Dorsolateral prefrontal cortex (tissue), 122 donors: ENCODE measurements at places on chromosomes 1 and 21.

DNA sequence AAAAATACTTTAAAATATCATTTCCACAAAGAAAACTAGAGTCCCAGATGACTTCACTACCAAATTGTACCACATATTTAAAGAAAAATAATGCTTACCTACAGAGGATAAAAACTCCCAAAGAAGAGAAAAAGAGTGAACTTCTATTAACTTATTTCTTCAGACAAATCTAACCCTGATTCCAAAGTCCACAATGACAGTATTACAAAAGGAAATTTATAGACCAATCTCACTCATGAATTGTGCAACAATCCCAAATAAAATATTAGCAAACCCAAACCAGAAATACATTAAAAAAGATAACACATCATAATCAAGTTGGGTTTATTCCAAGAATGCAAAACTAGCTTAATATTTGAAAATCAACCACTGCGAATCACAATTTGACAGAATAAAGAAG lies 161.4 kb upstream of the GALNT2 start:
- no peak for DNase-seq

- no peak for DNase-seq
These were observed 940 bp upstream of the USF1 start for GRCh38 chr1:161046605-161047228.

DNA sequence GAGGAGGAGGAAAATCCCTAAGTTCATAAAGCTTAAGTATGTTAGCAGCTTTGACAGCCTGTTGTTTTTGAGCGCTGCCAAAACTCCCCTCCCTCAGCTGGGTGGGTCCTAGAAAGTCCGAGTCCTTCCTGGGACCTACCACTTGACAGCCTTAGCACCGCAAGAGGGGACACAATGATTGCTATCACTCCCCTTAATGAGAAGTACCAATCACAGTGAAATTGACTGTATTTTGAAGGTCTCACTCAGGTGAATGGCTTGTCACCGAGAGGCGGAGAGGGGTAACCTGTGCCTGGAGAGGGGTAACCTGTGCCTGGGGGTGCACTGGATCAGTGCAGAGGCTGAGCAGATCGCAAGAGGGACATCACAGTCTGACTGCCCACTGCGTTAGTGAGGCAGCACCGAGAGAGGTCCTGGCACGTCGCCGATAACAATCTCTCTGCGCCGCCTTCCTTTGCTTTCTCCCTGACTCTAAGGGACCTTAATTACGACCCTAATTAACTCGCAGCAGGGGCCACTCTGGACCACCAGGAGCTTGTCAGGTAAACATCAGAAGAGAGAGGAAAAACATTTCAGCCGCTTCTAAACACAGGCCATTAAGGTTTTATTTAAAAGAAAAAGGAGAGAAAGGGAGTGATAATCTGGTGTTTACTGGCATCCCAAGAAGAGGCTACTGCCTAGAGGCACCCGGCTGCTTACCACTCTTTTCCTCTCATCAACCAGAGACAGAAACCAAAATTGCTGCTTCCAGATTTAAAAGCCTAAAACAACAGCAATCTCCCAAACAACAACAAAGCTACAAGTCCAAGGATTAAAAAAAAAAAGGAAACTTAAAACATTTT lies 25.7 kb upstream of the KCNK1 start:
- no peak for DNase-seq

GRCh38 chr1:205962821-205963221 lies 19.6 kb upstream of the SLC26A9 start:
- DNase-seq, result no peak

DNA sequence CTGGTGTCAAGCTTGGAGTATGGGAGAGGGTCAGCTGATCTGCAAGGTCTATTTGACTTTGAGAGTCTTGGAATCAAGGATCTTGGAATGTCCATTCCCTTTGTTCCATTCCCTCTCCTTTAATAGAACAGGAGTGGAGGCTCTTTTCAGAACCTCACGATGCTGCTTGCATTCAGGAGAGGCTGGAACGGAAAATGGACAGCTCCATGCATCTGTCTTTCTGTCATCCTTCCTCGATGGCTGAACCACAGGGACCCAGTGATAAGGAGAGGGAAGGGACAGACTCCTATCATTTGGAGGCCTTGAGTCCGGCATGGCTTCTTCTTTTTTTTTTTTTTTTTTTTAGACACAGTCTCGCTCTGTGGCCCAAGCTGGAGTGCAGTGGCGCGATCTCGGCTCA lies 14.9 kb upstream of the LIN28A start:
- DNase-seq, result no peak

- no peak for DNase-seq
These were observed 44.7 kb upstream of the ZNF644 start for GRCh38 chr1:91066538-91066937.

GRCh38 chr1:160062230-160062532 lies 7.8 kb downstream of the KCNJ10 start:
- DNase-seq, result peak; percentile 93

- DNase-seq, result no peak
These were observed 137.7 kb downstream of the PLA2G4A start for GRCh38 chr1:186966456-186966855.

- DNase-seq, result no peak
These were observed 76.1 kb upstream of the ZNF326 start for GRCh38 chr1:89918794-89919155.

DNA sequence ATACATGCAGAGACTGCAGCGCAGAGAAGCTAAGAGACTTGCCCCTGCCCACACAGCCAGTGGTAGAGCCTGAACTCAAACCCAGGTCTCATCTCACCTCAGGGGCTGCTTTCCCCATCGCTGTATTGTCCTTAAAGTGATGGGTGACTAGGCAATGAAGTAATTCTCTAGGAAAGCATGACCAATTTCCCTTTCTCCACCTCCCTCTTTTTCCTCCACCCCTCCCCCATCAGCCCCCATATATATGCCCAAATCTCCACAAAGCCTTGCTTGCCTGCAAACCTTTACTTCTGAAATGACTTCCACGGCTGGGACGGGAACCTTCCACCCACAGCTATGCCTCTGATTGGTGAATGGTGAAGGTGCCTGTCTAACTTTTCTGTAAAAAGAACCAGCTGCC lies at the start of gene IL24:
Gene IL24 (plus strand): TSS at position 269 of the 400 bp plus-strand sequence. CDS start 390 bp downstream, outside the sequence.
- no peak for DNase-seq

GRCh38 chr1:55284856-55285255 lies 69.7 kb upstream of the USP24 start:
- no peak for DNase-seq

GRCh38 chr1:37705399-37705798 lies 13.1 kb downstream of the CDCA8 start:
- DNase-seq, result no peak

DNA sequence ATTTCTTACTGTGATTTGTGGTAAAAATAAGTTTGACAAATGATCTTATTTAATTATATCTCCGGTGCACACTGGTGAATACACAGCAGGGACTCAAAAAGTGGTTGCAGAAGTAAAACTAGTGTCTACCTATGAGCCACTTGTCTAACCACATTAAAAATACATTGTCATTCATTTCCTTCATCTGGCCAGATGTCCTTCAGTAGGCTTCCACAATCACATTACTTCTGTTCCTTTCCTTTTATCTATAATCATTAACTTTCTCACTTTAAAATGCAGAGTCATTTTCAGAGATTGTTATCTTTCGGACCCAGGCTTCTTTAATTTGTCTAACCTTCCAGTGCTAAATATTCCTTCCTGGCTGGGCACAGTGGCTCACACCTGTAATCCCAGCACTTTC lies 3.0 kb downstream of the RBBP5 start:
- DNase-seq, result no peak

DNA sequence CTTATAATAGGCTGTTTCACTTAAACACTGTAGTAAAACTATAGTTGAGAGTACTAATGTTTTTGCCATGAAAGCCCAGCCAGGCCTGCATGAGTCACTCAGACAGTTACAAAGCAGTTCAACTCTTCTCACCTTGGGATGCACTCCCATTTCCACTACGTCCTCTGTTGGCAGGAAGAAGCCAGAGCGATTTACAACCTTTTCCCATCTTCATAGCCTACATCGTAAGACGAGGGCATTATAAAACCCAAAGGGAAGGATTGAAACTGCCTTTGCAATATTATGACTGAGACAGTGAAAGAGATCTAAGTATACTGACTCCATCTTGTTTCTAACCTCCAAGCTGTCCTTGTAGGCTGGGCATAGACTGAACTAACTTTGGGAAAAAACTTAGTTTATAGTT lies 71.8 kb upstream of the CSF1 start:
- no peak for DNase-seq

- no peak for DNase-seq
These were observed 60.4 kb downstream of the ATP5PO start for GRCh38 chr21:33855190-33855589.

DNA sequence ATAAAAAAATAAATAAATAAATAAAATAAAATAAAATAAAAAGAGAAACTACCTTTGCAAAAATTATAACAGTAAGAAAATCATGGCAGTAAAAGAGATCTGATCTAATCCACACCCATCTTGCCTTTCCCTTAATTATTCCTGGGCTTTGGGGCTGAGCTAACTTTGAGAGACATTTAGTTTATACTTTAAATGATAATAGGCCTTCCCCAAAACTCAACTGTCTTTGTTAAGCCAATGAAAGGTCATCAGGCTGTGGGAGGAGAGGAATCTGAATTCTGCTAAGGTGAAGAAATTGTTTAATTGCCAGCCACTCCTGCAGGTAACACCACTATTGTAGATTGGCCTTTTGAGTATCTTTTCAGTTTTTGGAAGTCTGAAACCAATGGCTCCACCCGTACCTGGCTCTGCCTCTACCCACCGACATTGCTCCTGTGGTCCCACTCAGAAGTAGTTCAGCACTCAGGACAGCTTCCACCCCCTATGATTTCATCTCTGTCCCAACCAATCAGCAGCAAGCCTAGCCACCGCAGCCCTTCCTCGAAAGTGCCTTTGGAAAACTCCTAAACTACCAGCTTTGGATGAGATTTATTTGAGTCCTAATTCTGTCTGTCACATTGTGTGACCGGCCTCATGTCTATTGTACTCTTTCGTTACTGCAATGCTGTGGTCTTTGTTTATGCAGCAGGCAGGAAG lies 23.0 kb upstream of the PNRC2 start:
- no peak for DNase-seq

DNA sequence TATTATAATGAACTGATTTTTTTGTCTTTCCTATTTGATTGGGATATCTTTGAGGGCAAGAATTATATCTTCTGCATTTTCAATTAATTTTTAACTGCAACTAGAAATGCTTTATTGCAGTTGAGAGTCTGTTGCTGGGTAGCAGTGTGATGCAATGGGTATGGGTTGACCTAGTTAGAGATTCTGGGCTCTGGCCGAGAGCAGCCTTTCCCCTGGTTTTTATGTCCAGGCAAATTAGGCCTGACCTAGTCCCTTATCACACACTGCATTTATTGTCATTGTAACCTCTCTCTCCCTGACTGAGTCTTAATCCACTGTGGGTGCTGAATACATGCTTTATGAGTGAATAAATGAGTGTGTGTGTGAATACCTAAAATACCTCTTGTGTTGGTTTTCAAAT lies 206.4 kb upstream of the PTGFR start:
- DNase-seq, result no peak

DNA sequence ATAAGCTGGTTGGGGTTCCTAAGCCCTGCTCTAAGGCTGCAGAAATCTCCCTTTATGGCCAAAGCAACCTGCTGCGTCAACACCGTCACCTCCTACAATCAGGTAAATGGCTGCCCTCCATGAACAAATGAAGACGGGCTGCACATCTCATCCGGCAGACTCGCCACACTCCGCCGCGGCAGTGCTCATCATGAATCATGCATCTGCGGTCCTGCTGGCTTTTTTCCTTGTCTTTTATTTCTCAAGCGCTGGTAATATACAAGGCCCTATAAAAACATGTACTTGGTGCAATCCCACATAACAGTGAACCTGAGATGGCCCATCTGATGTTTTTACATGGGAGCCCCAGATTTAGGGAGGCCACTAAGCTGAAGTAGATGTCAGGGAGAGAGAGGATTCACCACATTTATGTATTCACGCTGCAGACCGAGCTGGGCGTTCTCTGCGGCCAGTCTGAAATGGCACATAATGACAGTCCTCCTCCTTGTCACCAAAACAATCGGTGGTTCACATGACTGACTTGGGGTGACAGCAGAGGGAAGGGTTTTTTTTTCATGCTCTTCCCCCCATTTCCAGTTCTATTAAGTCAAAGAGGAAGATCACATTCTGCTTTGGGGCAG lies 91.6 kb downstream of the KAZN start:
- peak; percentile 27 for DNase-seq

DNA sequence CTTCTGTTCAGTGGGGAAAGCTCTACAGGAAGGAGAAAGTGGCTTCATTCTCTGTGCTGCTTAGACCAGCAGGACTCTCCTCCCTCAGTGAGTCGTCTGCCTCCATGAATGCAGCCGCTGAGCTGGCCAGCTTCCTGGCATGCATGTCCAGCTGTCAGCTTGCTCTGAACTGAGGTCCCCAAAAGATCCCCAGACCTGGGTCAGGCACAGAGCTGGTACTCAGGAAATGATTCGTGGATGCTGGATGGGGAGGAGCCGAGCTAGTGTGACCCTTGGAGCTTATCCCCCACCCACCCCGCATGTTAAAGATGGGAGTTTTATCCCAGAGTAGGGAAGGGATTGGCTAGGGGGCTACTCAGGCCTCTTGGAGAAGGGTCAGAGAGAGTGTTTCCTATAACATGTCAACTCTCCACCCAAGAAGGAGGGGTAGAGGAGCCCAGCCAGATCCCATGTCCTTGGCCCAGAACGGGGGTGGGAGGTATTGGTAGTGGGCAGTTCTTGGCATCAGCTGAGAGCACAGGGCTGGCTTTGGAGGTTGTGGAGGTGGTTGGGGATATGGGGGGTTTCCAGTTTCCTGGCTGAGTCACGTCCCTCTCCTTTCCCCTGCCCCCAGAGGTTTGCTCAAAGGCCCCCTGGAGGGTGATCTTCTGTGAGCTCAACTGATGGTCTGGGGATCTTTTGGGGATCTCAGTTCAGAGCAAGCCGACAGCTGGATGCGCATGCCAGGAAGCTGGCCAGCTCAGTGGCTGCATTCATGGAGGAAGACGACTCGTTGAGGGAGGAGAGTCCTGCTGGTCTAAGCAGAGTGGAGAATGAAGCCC lies 110.1 kb downstream of the FOXD2 start:
- DNase-seq, result no peak

GRCh38 chr1:67647036-67647798 lies 37.8 kb upstream of the GADD45A start:
- DNase-seq, result no peak

GRCh38 chr1:182476625-182477024 lies 26.7 kb downstream of the RGSL1 start:
- no peak for DNase-seq

- no peak for DNase-seq
These were observed 5.4 kb downstream of the PSEN2 start for GRCh38 chr1:226875641-226876295.

DNA sequence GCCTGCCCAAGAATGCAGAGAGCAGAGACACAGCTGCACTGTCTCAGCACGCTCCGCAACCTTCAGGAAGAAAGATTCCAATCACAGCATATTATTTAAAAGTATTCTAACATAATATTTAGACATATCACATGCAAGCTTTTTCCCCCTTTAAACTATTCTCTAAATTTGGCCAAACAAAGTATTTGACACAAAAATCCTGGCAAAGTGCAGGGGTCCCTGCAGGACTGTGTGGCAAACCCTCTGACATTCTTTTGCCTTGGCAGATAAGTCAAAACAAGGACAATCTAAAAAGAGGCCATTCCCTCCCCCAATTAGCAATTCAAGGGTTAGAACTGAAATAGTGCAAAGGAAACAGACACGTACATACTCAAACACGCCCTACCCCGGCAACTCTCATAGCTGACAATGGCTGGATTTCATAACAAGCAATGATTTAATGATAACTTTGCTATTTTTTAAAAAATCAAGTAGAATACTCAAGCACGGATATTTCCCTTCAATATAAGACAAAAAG lies 225.3 kb downstream of the MRPL39 start:
- no peak for DNase-seq
